ENCODE measurements at places on chromosomes 3 and 15. TPM values are rescaled to one million over a fixed set of nuclear protein-coding genes. Genes with fewer than 3 reads are reported as not detected.

DNA sequence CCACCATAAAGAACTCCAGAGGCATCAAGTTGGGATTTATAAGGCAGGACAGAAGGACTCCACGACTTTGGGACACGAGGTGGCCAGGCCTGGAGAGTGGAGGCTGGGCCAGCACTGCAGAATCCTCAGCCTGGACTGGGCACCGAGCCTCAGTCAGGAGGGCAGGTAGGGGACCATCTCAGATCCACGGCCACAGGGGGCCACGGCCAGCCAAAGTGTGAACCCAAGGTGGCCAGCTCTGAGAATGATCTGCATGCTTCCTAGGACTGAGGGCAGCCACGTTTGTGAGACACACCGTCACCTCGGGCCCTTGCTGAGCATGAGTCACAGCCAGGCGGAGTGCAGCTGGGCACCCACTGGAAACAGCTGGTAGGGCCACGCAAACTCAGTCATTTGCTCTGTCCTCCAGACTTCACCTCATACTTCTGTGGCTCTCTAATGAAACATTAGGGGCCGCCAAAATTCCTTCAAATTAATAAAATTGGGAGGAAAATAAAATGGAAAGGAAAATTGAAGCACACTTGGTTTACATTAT is 65.8 kb downstream of the CTNNB1 start:
- DNase-seq: peak; percentile 76

DNA sequence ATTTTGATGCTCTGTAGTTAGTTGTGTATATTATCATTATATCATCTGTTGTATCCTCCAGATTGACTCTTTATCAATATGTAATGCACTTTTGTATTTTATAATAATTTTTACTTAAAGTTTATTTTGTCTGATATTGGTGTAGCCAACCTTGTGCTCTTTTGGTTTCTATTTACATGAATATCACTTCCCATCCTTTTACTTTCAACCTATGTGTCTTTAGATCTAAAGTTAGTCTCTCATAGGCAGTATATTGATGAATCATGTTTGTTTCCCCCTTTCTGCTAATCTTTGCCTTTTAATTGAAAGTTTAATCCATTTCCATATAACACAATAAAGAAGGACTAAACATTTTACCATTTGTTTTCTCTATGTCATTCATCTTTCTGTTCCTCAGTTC is 28.1 kb upstream of the CD200R1L start:
- no peak for DNase-seq

DNA sequence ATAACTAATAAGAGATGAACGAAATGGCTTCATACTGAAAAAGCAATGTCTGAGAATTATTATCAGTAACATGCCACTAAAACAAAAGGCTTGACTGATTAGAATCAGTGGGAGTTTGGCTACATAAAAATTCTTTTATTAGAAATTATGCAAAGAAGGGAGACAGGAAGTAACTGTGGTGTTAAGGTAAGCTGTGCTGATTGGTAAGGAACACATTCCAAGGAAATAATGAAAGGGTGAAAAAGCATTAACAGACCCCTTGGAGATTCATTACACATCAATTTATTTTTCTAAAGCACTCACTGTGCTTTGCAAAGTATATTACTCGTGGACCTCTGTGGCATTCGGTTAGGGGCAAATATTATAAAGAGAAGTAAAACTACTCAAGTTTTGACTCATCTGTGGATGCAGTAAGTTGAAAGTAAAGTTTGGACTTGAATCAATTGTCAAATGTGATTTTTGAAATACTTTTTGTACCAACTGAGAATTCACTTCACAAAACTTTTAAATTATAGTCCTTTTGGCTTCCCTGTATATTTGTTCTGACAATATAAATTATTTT is 176.1 kb upstream of the ZPLD1 start:
- DNase-seq: no peak

- no peak for DNase-seq
Observed at GRCh38 chr15:88748081-88748480, 55.2 kb upstream of the ACAN start.

DNA sequence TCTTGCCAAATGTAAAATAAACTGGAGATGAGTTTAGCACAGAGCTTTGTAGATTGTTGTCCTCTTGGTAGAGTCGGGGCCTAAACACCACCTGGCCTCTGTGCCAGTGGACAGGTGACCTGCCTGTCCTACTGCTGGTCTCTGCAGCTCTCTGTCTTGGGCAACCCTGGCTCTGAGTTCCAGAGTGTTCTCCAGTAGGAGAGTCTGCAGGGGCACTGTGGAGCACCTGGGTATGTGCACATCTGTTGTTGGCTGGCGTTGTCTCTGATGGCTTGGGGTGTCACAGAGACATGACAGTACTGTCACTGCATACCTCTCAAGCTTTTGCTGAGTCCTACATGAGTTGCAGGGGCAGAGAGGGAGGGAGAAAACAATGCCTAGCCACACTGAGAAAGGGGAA is 112.6 kb downstream of the IGF1R start:
- DNase-seq: no peak

GRCh38 chr15:59096429-59096828 is 8.5 kb upstream of the CCNB2 start:
- DNase-seq: no peak

The SLC22A14 gene
- not detected for total RNA-seq

- no peak for DNase-seq
Observed at GRCh38 chr3:36903119-36903882, 41.6 kb downstream of the TRANK1 start.

DNA sequence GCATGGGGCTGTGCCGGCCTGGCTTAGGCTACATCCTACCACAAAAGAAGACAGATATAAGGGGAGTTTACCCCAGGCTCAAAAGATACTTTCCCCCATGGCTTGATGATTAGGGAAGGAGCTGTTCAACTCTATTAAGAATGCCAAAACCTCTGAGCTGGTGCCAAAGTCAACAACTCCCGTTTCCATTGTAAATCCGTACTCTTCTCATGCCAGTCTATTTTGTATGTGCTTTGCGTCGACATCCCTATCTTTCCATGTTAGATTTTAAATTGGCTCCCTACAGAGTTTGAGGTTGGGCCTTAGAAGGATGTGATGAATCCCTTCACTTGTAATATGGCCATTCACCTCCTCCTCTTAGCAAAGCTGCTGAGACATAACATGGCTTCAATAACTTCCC is 46.9 kb downstream of the RLBP1 start:
- no peak for DNase-seq

GRCh38 chr15:31306426-31307269 is 20.0 kb upstream of the KLF13 start:
- DNase-seq: no peak

DNA sequence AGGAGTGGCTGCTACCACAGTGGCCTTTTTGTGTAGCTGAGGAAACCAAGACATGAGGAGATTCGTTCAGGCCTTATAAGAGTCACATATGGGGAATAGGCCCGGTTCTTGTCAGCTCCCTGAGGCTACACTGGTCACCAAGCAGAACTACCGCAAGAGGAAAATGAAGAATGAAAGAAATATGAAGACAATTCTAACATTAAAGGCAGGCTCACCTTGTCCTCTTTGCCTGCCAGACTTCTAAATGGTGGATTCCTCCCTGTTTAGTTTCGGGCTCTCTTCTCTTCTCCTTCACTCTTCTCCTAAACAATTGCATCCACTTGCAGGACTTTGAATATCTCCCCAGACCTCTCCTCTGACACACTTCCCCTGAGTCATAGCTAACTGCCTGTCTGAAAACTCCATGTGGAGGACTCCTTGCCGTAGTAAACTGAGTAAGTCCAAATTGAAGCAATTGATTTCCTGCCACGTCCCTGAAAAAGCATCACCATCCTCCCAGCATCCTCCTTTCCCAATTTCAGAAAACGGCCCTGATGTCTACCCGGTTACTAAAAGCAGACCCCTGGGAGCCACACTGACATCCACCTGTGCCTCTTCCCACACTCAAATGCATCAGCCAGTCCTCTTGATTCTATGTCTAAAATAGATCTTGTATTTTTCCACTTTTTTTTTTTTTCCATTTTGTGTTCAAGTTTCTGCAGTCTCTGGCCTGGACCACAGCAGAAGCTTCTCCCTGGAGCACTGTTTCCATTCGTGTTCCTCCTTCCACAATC is 30.3 kb upstream of the VEPH1 start:
- DNase-seq: peak; percentile 59

DNA sequence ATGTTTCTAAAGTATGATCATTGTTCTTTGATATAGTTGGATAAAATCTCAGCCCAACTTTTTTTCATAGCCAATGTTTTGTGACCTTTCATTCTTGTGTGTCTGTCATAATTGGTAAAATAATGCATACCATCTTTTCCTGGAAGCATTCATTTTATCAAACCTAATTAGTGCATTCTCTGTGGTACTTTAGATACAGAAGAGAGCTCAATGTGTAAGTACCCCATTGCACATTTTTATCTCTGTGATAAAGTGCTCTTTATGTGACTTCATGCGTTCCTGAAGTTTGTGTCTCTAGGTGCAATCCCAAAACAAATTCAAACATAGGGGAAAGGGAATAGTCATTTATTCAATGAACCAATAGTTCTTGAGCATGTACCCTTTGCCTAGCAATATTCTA is 628.5 kb downstream of the GBE1 start:
- DNase-seq: no peak

- DNase-seq: no peak
Observed at GRCh38 chr15:64942356-64942755, 30.7 kb downstream of the ANKDD1A start.

- no peak for DNase-seq
Observed at GRCh38 chr15:62066663-62067447, at the start of gene C2CD4A. Gene C2CD4A, plus strand, starts transcription at chr15:62066977. Its CDS starts 637 bp downstream, at chr15:62067614.

The C3orf85 gene
- total RNA-seq: not detected

GRCh38 chr3:25678581-25678980 is 13.9 kb upstream of the TOP2B start:
- no peak for DNase-seq

GRCh38 chr15:61295239-61295638 is 66.1 kb upstream of the RORA start:
- DNase-seq: no peak

- DNase-seq: no peak
Observed at GRCh38 chr3:170632780-170633179, 46.9 kb upstream of the SLC7A14 start.

The CHRNA3 gene
- 0.14 TPM for total RNA-seq

DNA sequence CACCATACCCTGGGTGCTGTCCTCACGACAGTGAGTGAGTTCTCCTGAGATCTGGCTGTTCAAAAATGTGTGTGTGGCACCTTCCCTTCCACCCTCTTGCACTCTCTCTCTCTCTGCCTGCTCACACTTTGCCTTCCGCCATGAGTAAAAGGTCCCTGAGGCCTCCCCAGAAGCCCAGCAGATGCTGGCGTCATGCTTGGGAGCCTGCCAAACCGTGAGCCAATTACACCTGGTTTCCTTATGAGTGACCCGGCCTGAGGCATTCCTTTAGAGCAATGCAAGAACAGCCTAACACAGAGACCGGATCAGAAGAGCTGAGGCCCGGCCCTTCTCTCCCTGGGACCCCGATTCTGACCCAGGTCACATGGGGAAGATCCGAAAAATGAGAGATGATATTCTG is 15.4 kb downstream of the TMEM44 start:
- DNase-seq: no peak

DNA sequence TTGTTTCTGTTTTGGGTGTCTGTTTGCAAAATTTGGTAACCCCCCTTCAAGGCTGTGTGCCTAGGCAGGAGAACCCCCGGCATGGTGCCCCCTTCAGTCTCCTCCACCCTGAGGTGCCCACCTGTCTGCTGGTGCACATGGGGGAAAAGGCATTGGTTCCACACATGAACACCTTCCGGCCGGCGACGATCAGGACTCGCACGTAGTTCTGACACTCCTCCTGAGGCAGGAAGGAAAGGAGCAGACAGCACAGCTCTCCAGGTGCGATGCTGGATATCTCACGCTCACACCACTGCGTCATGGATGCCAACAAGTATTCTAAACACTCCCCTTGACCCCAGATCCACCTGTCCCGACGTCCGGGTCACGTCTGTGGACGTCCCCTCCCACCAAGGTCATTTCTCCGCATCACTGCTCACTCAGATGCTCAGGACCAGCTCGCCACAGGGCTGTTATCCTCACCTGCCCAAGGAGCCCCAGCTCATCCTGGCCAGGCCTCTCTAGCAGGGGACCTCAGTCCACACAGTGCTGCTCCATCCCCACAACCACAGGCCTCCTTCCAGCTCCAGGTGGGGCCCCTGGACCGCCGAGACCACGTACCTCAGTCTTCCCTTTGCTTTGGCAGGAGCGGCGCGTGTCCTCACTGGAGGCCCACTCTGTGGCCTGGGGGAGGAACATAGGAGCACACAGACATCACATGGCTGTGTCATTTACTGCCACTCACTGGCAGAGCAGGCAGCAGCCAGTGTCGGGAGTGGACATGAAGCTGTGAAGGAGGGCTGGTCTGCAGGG is 99.0 kb downstream of the SEMA5B start:
- no peak for DNase-seq

GRCh38 chr3:29072611-29073010 is 208.3 kb upstream of the RBMS3 start:
- no peak for DNase-seq

The IL5RA gene
- not detected for total RNA-seq

DNA sequence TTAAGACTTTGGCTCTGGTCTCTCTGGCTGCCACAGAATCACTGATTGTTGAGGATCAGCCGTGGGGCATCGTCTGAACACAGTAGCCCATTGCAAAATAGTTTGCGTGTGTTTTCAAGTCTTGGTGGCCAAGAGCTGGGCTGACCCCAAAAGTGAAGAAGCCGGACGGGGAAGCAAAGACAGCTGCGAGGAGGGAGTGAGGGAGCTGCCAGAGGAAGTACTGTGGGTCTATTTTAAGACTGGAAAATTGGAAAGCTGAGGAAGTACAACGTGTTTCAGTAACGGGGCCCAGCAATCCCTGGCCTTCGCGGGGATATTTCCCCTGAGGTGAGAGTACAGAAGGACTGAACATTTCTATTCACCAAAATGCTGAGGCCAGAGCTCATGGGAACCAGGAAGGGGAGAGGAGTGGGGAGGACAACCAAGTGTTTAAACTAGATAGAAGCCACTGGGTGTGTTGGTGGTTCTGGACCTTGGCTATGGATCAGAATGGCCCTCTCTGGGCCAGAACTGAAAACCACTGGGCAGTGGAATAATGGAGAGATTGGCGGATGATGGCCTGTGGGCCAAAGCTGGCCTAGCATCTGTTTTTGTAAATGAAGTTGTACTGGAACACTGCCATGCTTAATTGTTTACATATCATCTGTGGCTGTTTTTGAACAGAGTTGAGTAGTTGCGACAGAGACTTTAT is 34.1 kb upstream of the LIMD1 start:
- DNase-seq: no peak

DNA sequence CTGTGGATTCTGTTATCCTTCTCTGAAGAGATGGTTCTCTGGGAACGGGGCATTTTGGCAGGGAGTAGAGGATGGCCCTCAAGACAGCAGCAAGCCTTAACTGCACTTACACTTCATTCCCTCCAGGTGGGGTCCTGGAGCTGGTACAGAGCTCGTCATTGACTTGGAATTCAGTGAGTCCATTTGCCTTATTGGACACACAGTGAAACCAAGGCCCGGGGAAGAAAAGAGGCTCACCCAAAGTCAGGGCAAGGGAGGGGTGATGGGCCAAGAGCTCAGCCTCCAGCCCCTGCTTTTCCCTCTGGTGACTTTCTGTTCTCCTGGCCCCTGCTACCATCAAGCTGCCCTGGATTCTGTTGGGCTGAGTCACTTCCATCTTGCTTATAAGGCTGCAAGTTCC is 125.6 kb downstream of the ETFA start:
- DNase-seq: peak; percentile 71

The CYP1A2 gene
- total RNA-seq: not detected

GRCh38 chr15:89828281-89829145 is 13.9 kb upstream of the ANPEP start:
- peak; percentile 78 for DNase-seq

All from A172 (cell line).